Endodermal cell (in vitro differentiated cells): ENCODE measurements at places on chromosomes 3 and 15.

DNA sequence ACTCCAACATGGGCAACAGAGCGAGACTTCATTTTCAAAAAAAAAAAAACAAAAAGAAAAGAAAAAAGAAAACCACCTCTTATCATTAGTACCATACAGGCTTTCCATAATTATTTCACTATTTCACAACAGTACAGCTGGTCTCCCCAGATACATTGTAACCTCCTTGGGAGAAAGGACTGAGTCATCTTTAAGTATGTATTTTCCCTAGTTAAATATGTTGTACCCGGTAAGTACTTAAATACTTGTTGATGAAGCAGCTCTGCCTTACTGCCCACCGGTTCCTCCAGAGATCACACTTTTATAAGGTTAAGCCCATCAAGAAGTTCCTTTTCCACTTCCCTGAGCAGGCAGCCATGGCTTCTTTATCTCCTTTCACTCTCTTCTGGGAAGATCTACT, 789.5 kb upstream of the CFAP20DC start:
- DNase-seq = no peak

DNA sequence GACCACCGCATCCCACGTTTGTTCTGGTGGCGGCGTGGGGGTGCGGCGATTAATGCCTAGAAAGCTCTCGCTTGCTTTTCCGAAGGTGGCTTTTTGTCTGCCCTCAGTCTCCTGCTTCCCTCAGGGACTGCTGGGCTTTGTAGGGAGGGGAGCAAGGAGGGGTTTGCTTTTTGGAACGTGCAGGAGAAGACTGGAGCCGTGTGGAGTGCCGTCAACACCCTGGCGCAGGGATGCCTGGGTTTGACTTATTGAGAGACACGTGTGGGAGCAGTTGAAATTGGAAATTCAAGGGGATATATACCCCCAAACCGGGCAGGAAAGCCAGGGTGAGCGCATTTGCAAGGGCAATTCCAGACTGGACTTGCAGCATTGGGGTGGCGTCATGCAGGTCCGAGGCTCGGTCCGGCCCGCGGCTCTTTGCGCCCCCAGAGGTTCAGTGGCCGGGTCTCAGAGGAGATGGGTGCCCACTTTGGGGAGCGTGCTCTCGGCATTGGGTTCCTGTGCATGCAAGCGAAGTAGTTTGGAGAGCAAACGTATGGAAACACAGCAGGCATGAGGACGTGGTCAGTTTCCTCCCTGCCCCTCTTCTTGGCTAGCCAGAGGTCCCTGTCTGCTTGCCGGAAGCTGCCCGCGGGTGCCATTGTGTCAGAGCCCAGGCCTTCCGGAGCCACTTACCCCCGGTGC, 2.1 kb downstream of the EPHB1 start:
- DNase-seq = peak; percentile 71

- DNase-seq = no peak
These were observed 29.1 kb downstream of the HDAC11 start for GRCh38 chr3:13509059-13509815.

DNA sequence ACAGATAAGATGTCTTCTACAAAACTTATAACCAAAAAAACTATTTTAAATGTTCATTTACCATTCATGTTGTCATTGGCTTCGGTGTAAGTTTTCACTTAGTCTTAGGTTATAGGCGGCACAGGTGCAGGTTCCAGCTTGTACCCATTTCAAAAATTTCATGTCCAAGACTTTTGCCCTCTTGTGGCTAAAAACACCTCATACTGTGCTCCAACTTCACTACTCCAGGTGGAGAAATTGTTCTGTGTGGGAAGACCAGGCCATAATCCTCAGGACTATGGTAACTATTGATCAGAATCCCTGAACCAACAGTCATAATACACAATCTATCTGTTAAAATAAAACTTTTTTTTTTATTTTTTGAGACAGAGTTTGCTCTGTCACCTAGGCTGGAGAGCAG, 95.2 kb upstream of the ATP11B start:
- no peak for DNase-seq

DNA sequence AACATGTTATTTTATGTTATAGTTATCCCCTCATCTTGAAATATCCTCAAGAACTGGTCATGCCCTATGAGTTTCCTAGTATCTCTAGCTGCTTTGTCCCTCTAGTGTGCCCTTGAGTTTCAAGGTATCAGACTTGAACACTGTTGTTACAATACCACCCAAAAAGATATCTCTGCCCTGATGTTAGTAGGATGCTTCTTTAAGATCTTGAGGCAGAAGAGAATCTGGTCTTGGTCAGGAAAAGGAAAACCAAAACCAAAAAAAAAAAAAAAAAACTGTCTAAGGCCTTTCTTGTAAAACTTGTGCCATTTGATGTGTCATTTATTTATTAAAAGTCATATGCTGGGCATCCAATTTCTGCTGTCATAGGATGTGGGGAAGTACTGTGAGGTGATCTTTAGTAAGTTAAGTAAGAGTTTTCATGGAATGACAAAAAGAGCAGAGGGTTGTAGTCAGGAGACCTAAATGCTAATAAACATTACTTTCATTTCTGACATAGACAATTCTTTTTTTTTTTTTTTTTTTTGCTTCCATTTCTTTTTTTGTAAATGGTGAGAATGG, 229.7 kb downstream of the NECTIN3 start:
- DNase-seq = no peak

GRCh38 chr3:152480282-152480953, 211.7 kb downstream of the MBNL1 start:
- no peak for DNase-seq

DNA sequence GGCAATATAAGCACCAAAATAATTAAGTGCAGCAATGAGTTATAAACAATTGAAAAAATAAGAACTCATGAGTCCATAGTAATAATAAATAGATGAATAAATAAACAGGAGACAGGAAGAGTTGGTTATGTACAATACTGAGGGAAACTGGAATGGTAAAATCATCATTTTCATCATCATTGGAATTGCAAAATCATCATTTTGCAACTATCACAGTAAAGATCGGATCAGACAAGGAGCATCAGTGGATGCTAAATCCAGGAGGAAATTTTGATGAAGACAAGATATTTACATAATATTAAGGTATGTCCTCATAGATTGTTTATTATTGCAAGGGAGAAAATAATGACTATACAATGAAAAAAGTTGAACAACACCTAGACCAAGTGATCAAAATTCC, 38.8 kb upstream of the ACAN start:
- DNase-seq = no peak

- DNase-seq = no peak
These were observed 248.6 kb upstream of the FEZF2 start for GRCh38 chr3:62621925-62622324.

DNA sequence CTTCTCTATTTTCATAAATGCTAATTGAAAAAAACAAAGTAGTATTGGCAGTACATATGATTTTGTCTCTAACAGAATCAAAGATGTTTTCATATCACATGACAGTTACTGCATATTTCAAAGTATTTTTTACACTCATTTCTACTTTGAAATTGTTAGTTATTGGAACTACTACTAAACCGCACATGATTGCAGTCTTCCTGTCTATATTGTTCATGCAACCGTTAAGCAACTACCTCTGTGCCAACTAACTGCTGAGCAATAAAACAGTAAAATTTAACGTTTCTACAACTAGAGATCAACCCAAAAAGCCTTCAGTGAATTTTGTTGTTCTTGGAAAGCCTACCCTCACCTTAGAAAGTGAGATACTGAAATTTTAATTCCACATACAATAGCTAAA, 64.2 kb downstream of the DMXL2 start:
- DNase-seq = no peak

GRCh38 chr3:39812537-39812936, 3.1 kb downstream of the MYRIP start:
- peak; percentile 69 for DNase-seq

DNA sequence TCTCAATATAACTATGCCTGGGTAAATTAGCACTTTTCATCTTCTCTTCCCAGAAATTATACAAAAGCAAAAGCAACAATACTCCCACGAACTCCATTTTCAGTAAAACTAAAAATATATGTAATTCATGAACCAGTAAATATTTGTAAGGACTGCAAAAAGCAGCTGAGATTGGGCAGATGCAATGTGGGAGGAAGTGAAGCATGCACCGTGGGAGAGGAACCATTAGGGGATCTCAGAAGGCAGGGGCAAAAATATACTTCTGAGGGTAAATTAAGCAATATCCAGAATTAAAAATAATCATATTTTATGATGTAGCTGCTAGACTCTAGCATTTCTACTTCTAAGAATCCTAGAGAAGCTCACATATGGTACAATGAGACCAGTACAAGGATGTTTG, 20.2 kb downstream of the CFAP91 start:
- no peak for DNase-seq
